ENCODE measurements at places on chromosomes 5 and 9.

DNA sequence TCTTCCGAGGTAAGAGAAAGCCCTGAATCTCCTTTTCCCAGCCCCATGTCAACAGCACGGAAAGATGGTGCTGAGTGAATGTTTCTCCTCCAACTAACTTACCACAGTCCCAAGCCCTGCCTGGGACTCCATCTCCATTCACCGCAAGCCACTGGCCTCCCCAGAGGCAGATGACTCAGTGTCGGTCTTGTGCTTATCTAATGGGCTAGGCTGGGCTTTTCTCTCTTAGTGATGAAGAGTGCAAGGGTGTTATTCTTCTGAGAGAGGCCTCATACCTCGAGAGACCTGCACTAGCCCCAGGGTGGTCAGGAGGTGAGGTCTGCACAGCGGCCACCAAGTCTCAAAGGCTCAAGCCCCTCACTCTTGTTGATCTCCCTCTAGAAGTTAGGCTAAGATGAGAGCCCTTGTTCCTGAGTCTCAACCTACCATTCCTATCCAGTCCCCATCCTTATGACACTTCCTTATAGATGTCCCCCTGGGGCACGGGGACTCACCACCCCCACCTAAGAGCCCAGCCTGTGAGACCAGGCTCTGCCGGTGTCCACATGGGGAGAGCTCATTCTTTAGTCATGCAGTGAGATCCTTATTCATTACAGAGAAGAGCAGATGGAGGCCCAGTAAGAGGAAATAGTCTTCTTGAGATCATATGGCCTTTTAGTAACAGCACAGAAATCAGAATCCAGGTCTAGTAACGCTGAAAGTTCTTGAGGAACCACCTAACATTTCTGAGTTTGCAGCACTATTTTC is 127.0 kb downstream of the SAXO1 start:
- DNase-seq = no peak

GRCh38 chr5:135048930-135049329 is 14.9 kb upstream of the PITX1 start:
- DNase-seq = no peak

DNA sequence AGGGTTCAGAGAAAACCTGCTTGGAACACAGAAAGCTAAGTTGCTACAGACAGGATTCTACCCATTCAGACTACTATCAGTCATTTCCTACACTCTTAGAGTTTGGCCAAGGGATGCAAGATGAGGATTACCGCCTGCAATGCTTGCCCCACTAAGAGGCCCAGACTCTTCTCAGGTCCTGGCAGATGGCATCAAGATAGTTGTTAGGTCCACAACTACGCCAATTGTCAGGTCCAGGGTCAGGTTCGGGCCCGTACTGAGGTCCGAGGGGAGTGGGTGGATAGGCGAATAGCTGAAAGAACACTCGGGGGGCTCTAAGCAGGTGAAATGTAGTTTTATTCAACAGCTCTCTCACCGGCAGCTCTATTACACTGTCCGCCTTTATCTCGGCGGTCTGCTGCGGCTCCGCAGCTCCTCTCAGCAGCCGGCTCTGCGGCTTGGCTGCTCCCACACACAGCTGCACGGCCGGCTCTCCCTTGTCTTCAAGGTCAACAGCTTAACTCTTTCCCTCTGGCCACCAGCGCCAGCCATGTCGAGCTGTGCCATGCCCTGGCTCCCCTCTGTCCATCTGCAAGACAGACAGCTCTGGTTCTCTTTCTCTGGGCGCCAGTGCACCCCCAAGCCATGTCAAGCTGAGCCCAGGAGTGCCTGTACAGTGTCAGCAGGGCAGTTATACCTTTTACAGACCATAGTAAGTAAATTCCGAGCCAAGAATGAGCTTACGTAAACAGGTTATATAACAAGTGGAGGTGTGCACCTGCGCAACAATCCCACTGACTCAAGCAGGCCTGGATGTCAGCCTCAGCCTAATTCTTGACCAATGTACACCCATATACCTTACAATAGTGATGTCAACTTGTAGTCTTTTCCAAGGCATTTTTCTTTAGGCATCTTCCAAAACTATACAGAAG is 24.0 kb downstream of the ENC1 start:
- DNase-seq = no peak

GRCh38 chr5:92561411-92561959 is 1019.5 kb downstream of the NR2F1-AS1 start:
- DNase-seq = no peak
